ENCODE measurements at places on chromosomes 4 and X.
A peak's percentile ranks its signal among the peaks of the same experiment; 100 is the strongest.

DNA sequence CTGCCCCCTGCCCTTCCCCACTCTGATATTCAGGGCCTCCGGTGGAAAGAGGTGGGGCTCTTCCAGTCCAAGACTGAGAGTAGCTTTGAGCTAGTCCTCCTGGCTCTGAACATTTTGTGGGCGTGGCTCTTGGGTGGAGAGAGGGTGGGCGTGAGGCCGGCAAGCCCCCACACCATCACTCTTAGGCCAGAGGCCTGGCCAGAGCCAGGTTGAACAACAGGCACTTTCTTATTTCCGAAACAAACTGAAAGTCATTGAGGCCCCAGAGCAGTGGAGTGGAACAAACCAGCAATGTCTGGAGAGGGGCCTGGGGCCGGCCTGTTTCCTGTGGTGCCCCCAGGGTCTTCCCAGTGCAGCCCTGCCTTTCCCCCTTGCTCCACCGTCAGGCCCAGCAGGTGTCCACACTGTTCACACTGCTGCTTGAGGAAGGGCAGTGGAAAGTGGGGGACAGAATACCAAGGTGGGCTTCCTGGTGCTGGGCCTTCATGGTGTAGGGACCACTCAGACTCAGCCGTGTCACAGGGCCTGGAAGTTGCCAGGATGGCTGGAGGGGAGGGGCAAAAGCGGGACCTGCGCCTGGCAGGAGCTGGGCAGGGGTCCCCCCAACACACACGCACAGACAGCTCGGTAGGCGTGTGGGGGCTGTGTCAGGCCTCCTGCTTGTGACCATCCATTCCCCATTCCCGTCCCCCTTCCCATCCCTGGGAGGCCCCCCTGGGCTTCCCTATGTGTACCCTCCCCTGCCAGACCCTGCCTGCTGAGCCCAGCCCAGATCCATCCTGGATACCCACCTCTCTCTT, 2.9 kb downstream of the ADRA2C start:
- no peak for DNase-seq

GRCh38 chr4:155371432-155372043, 5.2 kb downstream of the MAP9 start:
- DNase-seq = no peak

DNA sequence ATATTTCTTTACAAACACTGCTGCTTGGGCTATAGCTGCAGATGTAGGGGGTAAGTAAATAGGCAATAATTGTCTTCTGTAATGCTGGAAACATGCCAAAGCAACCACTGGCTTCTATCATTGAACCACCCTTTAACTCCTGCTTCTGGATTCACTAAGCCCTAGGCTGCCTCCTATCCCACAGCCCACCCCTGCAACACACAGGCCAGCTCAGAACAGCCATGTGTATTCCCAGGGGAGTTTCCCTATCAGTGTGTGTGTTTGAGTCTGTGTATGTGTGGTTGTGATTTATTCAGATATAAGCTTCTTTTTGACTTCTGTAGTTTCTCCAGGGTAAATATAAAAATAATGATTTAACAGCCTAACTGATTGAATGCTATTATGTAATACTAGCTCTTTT, 291.3 kb downstream of the PCDH10 start:
- DNase-seq = no peak

DNA sequence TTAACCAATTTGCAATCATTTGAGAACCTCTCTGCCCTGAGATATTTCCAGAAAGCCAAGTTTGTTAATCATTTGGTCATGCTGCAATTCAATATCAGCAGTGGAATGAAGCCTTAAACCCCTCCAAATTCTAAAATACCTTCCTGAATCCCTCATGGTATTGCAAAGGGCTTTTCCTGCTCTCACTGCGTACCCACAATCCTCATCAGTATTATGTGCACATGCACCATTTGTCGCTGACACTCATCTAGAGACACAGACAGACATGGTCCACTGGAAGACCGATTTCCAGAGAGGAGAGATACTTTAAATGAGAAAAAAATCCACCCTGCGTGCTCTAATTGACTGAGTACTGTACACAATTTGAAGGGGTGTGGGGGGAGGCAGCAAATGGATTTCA, 104.4 kb downstream of the GPC3 start:
- no peak for DNase-seq

DNA sequence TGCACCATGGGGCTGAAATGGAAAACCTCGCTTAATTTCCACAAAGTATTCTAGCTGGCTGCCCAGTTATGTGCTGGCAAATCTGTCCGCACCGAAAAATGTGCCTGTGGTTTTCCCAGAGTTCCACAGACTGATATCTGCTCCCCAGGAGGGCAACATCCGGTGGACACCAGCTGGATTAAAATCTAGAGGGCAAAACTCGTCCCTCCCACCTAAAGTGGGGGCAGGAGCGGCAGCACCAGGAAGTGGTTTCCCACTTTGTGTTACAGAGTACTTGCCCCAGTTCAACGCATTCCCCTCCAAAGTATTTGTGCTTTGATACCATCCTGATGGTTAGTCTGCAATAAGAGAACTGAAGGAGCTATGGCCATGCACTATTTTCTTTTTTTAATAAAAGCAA, 187.6 kb downstream of the TSPAN5 start:
- DNase-seq = no peak

- no peak for DNase-seq
Measured at GRCh38 chrX:15749642-15750610, 11.9 kb downstream of the CA5B start.

DNA sequence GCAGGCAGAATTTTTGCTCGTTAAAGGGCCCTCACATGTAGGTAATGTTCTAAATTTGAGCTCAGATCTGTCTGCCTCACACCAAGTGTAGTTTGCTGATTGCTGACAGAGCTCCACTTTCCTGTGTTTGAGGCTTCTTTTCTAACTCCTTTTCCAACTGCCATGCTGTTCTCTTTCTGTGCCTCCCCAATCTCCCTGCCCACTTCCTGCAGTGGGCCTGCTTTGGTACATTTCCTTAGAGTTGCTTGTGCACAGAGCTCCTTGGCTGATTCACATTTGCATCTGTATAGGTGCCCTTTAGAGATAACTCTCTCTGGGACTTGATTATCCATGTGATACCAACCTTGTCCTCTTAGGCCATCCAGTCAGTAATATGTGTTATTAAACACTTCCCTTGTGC, 4.5 kb downstream of the MED28 start:
- no peak for DNase-seq

DNA sequence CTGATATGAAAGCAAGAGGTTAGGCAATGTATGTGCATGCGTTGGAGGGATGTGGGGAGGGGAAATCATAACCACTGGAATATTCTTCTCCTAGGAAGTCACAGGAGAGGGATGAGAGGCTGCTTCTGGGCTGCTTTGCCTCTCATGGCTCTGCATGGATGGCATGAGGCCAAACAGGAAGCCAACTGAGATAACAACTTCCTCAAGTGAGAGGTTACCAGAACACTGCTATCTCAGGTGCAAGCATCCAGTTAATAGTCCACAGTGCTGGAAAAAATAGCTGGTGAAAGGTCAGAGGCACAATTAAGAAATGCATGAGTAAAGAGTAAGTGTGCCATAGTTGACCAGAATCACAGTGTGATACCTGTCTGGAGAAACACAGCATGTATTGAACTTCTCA, 113.3 kb downstream of the ELOVL6 start:
- peak; percentile 12 for DNase-seq

GRCh38 chrX:103343105-103343504, 13.1 kb downstream of the TCEAL7 start:
- no peak for DNase-seq

DNA sequence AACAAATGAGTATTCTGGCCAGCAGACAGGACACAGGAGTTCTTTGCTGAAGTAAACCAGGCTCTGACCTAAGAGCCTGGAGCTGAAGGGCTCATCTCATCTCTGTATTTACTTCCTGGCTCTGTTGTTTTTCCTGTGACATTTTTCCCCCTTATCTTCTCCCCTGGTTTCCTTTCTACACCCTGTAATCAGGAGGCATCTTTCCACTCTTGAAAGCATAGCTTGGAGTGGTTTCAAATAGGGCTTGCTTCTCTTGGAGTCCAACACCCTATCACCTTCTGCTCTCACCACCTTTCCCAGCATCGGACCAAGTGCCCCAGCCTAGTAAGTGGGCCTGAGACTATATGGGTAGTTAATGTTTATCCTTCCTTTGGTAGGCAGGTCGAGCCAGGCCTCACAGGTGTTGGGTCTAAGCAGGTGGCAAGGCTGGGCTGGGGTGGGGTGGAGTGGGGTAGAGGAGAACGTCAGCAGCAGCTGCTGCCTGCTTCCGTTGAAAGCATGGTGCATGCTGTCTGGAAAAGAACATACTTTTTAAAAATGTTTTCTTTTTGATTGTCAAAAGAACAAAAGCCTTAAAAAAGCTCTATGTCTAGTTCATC, 1.2 kb downstream of the DRP2 start:
- DNase-seq = no peak

DNA sequence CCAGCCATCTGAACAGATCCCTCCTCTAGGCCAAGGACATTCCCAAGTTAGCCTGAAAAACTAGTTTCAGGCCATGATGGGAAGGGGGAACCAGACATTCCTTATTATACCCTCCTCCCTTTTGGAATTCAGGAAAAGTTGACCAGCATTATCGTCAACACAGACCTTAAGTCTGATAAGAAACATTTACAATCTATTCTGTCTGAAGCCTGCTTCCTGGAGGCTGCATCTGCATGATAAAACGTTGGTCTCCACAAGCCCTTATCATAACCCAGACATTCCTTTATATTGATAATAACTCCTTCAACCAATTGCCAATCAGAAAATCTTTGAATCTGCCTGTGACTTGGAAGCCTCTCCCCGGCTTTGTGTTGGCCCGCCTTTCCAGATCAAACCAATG, 44.3 kb downstream of the EFHC2 start:
- no peak for DNase-seq

GRCh38 chrX:45668686-45669443, 468.2 kb upstream of the DIPK2B start:
- no peak for DNase-seq

All from stimulated activated CD8-positive, alpha-beta memory T cell treated with anti-CD3 and anti-CD28 coated beads, Interleukin-2, amount 100 ng/mL, for 1 hour (primary cell).